Stimulated activated CD8-positive, alpha-beta memory T cell treated with anti-CD3 and anti-CD28 coated beads, Interleukin-12 subunit alpha, Interleukin-12 subunit beta, amount 100 ng/mL, for 1 hour (primary cell): ENCODE measurements at places on chromosomes 5 and 9.

- DNase-seq = no peak
These were observed 4.1 kb downstream of the DNAJB5 start for GRCh38 chr9:34993502-34994259.

DNA sequence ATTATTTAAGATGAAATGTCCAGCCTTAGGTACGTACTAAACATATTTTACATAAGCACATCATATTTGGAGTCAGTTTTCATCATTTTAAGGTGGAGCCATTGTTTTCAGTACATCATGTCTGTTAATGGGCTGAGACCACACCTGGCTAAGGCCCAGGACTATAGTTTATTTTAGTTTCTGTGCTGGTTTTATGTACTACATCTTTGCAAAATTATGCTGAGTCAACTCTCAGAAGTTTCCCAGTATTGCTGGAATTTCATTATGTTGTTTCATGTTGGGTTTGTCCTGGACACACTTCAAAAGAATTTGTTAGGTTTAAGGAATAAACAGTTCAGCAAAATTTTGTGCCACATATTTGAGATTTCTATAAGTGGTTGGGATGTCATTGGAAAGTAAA lies 171.2 kb downstream of the CCDC171 start:
- no peak for DNase-seq

- no peak for DNase-seq
These were observed 633.8 kb downstream of the SEMA5A start for GRCh38 chr5:8912106-8912505.

DNA sequence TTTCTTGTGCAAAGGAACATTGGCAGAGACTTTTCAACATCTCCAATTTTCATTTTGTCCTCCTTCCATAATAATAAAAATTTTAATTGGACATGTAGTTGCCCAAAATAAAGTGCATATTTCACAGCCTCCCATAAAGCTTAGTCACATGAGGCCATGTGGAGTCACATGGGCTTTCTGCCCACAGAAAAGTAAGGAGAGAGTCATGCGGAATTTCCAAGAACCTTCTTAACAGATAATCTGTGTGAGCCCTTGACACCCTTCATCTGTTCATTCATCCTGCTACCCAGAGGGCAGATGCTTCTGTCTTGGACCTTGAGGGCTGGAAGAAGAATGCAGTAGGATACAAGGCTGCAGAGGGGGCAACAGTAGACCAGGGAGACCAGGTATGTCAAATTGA lies 60.7 kb downstream of the APTX start:
- no peak for DNase-seq

GRCh38 chr9:86563350-86563749 lies 209.1 kb upstream of the TUT7 start:
- no peak for DNase-seq

DNA sequence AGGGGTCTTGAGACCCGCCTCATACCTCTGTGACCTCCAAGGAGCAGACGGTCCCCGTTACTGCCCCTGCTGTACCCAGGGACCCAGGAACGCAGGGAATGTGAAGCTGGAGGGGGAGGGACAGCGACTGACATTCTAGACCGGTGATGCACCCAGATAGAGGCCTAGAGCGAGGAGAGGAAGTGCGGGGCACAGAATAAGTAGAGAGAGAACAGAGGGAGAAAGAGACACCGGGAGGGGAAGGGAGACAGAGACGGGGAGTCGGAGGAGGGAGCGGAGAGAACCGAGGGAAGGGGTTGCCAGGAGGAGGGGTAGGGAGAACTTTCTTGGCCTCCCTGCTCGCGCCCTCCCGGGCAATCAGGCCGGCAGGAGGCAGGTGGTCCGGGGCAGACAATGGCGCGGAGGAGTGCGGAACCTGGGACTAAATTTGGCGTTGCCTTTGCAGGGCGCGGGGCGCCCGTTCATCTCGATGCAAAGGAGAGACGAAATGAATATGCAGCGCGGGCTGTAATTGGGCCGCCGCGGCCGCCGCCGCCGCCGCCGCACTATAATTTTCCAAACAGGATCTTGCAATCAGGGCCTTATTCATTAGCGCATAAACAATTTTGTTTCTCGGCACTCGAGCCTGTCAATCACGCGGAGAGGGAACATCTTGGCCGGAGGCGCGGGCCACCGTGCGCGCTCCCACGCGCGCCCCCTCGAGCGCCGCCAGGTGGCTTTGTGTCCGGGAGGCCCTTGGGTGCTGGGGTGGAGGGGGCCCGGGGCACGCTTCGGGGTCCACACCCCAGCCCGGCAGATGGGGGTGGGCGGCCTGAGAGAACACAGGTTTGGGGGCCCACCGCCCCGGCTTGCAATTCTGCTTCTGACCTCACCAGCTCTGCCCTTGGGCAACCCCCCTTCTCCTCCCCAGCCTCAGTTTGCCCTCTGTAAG lies 33.0 kb downstream of the NDUFA8 start:
- DNase-seq = no peak

DNA sequence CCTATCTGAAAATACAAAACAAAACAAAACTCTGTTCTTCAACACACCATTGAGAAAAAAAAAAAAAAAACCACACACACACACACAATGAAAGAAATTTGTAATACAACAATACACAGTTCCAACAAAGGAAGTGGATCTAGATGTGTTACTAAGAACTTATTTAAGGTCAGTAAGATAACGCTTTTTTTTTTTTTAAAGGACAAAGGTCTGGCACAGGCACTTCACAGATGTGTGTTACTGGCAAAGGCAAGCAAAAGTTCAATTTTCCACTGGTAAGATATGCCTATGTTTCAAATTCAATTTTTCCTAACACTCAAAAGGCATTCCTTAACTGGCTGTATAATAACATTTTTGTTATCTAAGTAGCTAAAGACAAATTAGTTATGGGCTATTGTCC lies 3.6 kb downstream of the RFK start:
- no peak for DNase-seq

- no peak for DNase-seq
These were observed 109.8 kb downstream of the GIN1 start for GRCh38 chr5:103010168-103010567.

- no peak for DNase-seq
These were observed 2.0 kb downstream of the PPP3R2 start for GRCh38 chr9:101592788-101593187.

DNA sequence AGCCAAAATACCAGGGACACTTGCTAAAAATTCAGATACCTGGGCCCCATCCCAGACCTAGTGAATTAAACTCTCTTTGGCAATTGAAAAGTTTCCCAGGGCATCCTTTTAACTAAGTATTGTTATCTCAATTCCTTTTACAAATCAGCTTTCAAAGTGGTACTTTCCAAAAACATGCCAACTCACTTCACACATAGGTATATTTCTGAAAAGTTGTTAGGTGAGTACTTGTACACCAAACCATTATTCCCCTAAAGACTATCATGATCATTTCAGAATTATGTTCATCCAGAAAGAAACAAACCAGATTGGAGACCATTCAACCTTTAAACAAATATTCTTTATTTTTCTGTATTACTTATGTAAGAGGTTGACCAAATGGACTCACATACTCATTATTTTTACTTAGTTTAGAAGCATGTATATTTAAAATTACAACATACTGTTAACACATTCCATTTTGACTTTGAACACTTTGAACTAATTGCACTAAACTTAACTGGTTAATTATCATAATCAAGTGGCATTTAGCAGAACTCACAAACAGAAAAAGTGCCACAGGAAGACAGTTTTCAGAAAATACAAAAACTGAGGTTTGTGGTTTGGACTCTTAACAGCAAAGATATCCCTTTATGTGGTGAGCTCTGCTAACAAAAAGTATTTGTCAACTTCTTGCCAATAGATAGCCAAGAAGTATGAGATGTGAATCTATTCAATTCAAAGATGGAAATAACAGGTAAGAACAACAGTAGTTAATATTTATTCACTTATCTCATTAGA lies 40.7 kb downstream of the KIAA0825 start:
- DNase-seq = no peak

GRCh38 chr5:30156156-30156555 lies 1037.3 kb upstream of the CDH6 start:
- no peak for DNase-seq

DNA sequence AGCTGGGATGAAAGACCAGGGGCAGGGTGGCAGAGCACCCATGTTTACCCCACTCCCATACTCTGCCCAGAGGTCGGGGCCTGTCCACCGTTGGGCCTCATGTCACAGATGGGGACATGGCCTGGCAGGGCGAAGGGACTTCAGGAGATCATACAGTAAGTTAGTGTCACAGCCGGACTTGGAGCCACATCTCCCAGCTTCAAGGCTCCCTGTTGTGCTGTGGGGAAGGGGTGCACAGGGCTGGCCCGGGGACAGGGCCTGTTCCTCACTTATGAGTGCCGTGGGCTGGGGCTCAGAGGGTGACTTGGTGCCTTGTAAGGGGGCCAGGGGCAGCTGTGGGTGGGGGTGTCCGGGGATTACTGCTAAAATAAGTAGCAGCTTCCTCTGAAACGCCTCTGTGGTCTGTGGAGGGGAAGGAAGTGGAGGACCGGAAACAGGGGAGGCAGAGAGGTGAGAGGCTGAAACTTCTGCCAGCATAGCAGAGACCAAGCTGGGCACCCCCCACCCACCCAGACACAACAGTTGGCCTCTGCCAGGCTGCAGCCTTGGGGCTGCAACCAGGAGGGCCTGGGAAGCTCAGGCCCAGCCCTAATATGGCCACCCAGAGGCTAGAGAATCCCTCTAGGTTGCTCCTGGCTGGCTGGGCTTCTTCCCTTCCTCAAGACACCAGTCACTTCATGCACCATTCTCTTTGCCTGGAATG lies 41.1 kb upstream of the NEK6 start:
- DNase-seq = no peak

DNA sequence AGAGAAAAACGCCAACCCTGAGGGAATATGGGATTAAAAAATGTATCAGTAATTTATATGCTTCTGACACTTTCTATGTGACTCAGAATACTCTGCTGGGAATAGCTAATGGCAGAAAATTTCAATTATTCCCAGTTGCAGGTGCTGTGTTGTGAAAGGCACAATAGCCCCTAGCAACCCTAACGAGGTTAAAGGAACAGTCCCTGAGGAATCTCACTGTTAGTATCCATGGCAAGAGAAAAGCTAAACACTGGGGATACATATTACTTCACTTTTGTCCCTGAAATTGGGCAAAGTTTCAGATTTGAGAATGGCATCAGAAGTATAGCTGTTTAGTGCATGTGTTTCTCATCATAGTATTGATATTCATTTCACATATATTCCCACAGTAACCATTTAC lies 555.0 kb downstream of the RAB3C start:
- DNase-seq = no peak

- DNase-seq = no peak
These were observed 48.5 kb downstream of the MFAP3 start for GRCh38 chr5:154087260-154087659.

DNA sequence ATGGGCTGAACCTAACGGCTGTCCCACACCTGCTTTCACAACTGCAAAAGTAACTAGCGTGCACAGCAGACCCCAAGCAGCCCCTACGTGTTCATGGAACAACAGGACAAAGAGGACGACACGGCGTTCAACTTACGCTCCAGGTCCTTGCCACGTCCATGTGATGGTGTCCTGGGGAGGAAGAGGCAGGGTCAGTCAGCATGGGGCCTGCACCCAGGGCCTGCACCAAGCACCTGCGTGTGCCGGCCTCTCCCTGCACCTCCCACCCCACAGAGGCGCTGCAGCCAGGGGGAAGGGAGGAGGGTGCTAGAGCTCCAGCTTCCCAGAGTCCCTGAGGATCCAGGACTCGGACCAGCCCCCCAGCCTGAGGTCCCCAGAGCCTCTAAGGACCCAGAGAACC lies 35.6 kb upstream of the SLC6A3 start:
- DNase-seq = no peak

DNA sequence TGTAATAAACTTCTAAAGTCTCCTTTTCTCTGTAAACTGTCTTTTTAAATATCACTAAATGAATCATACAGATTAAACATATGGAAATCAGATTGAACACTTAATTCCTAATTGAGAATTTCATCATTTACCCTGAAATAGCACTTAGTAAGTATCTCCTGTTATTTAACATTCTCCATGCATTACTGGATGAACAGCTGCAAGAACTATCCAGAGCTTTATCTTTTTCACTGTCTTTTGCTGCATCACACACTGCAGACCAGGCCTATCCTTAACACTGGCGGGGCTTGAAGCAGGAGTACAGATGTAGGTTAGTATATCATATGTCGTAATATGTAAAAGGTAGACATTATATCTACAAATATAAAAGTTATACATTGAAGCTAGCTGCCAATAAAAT lies 108.7 kb upstream of the EFNA5 start:
- no peak for DNase-seq

DNA sequence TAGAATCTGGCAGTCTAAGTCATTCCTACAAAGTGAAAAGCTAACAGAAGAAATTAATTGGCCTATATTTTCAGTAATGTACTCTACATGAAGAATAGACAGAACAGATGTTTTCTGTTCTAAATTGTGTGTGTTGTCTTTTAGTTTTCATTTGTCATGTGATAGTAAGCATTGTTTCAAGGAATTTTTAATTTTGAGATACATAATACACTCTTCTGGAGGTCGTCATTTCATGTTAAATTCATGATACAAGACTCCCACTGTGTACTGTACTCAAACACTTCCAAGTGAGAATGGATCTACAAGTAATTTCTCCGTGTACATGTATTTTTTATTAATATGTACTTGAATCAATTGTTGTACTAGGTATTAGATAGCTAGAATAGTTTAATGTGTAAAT lies 1522.9 kb downstream of the MAT2B start:
- DNase-seq = no peak

DNA sequence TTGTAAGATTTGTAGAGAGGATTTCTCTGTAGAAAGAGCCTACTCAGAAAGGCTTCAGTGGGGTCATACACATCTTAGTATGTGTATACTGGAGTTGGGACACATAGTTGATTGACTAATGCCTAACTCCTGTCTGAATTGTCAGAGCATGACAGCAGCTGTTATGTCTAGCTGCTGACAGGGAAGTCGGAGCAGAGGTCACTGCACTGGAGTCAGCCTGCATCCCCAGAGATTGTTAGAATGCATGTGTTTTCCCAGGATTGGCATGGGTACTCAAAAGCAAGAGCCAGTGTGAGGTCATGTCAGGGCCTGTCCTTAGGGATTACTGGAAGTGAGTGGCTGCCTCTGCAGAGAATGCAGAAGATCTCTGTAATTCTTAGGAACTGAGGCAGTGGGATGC lies 82.7 kb downstream of the ITGA1 start:
- DNase-seq = no peak

DNA sequence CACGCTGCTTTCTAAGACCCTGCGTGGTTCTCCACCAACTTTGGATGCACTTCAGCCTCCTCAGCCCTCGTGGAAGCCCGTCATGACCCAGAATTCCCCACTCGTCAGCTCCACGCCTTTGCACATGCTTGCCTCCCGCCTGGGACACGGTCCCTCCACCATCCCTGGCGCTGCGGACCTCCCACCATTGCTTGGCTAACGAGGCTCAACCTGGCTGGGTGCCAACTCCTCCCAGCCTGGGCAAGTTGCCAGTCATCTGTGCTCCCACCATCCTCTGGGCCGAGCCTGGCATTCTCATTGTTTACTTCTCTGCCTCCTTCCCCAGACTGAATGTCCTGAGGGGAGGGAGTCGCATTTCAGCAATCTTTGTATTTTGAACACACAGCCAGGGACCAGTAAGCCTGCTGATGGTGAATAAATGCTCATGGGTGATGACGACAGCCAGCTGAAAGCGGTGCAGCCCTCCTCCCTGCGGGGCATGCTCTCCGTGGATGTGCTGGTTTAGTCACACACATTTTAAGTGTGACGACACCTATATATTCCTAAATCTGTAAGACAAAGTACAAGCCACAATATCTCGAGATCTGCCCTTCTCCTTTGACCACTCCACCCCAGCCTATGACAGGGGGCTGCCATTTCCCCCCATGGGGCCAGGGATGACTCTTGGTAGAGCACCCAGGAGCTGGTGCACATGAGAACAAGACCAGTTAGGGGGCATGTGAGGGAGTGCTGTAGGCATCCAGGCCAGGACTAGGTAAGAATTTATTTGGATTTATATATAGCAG lies 37.6 kb downstream of the ANKRD33B start:
- no peak for DNase-seq
